ENCODE measurements at places on chromosomes 2 and 18.

DNA sequence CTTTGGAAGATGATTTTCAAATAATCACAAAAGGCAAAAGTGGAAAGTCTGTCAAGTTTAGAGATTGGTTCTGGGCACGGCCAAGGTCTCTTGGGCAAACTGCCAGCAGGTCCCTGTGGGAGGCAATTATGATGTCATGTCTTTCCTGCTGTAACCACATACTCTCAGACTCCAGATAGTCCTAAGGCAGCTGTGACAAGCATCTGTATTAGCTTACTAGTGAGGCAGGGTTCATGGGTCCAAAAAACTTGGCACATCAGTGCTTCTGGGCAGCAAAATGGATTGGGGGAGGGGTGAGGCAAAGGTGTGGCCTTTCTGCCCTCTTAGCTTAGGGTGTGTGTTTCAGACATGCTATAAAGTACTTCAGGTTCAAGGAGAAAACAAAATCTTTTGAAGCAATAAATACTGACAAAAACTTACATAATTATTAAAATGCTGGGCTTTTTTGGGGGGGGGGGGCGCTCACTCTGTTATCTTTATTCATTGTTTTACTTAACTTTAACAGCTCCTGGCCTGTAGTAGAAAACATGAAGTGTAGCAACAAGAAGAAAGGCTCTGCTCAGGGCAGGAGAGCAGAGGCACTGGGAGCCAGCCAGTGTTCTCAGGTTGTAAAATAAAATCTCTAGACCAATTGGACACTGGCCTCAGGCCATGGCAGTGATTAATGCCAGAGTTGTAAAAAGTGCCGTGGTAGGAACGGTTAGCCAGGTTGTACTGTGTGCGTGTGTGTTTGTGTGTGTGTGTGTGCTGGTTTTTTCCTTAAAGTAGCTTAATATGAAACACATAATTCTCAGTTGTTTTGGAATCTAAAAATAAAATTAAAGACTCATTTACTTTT is 14.3 kb upstream of the TANC1 start:
- peak; percentile 62 for DNase-seq

GRCh38 chr2:229660951-229661350 is 53.4 kb downstream of the DNER start:
- DNase-seq: no peak

- no peak for DNase-seq
Measured at GRCh38 chr2:1224901-1225300, 188.4 kb upstream of the TPO start.

GRCh38 chr2:55779459-55780421 is 86.1 kb upstream of the PNPT1 start:
- DNase-seq: peak; percentile 26

DNA sequence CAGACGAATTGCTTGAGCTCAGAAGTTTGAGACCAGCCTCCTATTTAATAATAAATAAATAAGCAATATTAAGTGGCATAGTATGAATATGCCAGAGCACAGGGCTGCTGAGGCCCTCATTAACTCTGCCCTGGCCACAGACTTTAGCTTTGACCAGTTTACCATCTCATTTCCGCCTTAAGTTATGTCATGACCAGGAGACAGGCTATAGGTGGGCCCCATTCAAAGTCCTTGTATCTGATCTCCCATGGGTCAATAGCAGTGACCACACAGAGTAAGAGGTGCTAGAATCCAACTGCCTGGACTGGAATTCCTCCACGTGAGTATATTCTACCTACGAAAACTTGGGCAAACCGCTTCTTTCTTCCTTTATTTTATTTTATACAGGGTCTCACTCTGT is 13.4 kb upstream of the ASXL2 start:
- DNase-seq: no peak

Measured in fibroblast of skin of left biceps (primary cell).